CD4-positive, alpha-beta T cell treated with Interleukin-10 for 1 hour (primary cell): ENCODE measurements at places on chromosomes 7 and 10.

DNA sequence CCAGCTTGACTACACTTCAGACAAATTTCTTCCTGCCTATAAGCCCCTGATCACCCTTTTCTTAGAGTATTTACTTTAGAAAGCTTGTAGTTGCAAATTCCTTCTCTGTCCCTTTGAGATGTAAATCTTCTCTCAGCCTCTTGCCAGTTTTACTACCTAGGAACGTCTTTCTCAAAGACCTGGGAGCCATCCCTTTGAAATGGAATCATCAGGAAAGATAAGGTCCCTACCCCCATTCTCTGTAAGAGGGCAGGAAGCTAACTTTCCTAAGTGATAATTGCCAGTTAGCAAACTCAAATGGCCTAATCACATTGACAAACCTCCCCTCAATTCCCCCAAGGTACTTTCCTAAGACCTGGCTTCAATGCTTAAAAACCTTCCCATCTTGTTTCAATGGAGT is 304.5 kb downstream of the MDFIC start:
- no peak for DNase-seq

DNA sequence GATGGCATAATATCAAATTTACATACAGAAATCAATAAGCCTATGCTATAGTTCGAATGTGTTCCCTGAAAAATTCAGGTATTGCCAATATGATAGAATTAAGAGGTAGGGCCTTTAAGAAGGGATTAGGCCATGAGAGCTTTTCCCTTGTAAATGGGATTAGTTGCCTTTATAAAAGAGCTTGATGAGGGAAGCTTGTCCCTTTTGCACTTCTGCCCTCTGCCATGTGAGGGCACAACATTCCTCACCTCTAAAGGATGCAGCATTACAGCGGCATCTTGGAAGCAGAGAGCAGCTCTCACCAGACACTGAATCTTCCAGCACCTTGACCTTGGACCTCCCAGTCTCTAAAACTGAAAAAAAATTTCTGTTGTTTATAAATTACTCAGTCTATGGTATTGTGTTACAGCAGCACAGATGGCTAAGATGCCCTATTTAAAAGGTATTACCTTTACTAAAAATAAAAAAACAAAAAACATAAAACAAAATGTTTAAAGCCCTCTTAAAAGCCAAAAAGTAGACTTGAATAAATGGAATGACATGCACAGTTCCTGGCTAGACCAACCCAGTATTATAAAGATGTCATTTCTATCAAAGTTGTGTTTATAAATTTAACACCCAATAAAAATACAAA is 909.6 kb downstream of the REEP3 start:
- DNase-seq, result no peak

DNA sequence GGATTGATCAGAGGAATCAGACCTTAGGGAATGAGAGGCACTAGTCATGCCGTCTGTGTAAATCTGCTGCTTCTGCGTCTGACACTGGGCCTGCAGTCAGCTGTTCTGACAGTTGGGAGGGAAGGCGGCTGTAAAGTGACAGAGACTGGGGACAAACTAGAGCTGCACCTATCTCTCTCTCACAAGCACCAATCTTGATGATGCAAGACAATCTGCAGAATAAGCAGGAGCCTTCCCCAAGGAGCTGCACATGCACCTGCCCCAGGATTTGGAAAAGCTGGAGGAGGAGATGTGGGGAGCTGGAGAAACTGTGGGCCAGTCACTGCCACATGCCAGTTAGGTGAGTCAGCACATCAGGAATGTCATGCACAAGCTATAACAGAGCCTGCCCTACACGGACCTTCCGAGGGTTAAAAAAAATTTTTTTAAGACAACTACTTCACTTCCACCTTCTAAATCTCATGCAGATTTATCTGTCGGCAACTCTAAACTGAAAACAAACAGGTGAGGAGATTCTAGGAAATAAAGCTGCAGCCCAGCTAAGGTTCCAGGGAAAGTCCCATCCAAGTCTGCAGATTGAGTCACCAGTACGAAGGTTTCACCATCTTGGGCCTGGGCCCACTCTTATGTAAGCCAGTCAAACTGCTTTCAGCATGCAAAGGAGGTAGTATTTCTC is 39.2 kb downstream of the ENO4 start:
- no peak for DNase-seq

- DNase-seq, result no peak
These were observed 23.4 kb downstream of the DOCK4 start for GRCh38 chr7:112182749-112183148.

DNA sequence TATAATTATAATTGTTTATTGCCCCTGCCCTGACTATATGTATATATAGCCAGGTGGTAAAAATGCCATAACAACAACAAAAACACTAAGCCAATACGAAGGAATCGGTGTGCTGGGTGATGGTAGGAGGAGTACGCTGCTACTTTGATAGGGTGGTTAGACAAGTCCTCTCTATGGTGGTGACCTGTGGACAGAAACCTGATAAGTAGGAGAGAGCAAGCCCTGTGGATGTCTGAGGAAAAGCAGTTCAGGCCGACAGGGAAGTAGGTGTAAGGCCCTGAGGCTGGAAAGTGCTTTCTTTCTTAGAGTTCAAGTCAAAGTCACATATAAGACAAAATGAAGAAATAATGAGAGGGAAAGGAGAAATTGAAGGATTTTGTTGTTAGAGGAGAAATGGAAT is 823.8 kb upstream of the CELF2 start:
- no peak for DNase-seq

- DNase-seq, result peak; percentile 70
These were observed 1.7 kb downstream of the CCSER2 start for GRCh38 chr10:84329986-84330651.

DNA sequence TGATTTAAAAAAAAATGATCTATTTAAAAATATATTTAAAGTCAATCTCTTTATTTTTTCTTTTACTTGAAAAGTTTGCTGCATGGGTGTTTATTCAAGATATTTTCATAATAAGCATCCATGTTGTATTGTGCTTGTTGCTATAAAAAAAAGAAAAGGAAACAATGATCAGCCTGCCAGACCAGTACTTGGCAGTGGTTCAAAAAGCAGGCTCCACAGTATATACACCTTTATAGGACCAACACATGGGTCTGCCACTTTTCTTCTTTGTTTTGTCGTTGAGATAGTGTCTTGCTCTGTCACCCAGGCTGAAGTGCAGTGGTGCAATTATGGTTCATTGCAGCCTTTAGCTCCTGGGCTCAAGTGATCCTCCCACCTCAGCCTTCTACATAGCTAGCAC is 228.0 kb downstream of the TWIST1 start:
- DNase-seq, result no peak

DNA sequence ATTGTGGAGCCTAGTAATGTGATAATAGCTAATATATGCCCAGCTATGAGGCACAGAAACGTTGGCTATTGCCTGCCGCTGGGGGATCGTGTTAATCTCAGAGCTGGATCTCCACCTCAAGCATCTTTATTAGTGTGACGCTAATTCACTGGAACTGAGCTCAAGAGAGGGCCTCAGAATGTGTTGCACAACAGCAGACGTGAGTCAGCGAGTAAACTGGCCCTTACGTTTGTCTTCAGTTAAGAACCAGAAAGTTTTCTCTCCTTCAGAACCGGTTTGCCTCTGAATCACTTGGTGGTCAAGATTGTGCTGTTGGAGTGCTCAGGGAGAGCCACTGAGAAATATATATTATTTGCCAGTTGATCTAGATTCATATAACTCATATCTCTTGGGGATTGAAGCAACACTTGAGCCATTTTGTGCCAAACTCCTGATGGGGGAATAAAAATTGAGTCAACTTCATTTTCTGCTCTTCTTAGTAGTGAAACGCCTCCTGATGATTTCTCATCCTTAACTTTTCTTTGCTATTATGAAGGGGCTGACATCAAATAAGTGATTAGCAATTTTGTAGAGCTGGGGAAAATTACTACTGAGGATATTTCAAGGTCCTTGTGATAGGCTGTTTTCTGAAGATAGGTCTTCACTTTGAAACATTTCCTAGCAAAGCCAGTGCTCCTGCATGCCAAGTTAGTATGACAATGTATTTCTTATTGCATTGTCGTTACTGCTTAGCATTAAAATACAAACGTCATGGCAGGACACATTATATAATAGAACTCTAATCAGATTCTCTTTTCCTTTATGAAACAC is 22.3 kb downstream of the BZW2 start:
- DNase-seq, result no peak

DNA sequence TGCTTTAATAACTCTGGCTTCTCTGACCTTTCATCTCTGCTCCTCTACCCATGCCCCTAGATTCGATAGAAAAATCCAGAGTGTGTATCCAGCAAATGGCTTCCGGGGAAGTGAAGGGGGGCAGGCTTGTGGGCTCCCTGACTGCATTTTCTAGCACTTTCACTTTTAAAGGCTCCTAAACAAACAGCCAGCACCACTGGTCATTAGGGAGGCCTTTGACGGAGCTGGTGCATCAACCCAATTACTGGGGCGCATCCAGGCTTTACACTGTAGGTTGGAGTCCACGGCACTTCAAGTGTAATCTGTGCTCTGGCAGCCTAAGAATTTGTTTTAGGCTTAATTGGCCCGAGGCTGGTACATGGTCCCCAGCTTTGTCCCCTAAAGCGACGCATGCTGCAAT is 291.9 kb downstream of the GFRA1 start:
- no peak for DNase-seq

DNA sequence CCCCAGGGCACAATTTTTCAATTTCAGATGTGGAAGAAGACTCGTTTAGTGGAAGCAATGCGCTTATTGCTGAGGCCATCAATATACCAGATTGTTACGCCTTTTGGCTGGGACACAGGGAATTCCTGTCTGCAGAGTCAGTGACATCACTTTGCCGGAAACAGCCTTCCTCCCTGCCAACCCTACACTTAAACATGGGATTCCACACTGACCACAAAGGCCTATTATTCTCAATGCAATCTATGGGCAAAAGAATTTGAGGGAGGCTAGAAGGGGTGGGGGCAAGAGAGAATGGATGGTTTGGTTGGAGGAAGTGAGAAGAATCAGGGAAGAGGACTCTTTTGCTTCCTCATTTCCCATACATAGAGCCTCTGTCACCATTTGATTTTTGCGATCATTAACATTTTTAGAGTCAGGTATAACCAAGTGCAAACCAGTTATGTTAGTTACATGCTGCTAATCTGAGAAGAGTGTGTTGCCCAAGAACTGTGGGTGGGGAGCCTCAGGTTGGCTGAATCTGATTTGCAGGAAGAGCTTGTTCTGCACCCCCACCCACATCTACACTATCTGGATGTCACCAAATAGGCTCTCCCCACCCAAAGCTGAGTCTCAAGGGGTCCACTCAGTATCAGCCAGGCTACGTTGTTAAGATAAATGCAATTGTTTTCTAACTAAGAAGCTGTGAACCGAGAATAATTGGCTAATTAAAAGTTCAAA is 58.2 kb downstream of the ENTPD1 start:
- no peak for DNase-seq

- no peak for DNase-seq
These were observed 37.2 kb downstream of the CUBN start for GRCh38 chr10:17092216-17092944.

- DNase-seq, result no peak
These were observed 10.4 kb downstream of the CPA2 start for GRCh38 chr7:130276796-130277762.

- DNase-seq, result no peak
These were observed 297.8 kb downstream of the RPS24 start for GRCh38 chr10:78331391-78331922.

GRCh38 chr7:76236224-76236623 is 34.5 kb downstream of the SRRM3 start:
- DNase-seq, result no peak
